ENCODE measurements at places on chromosomes 3 and 15.

- no peak for DNase-seq
Measured at GRCh38 chr15:33048255-33048654, 146.3 kb downstream of the FMN1 start.

GRCh38 chr15:78167227-78167888 lies 18.2 kb downstream of the IDH3A start:
- DNase-seq: no peak

- DNase-seq: no peak
Measured at GRCh38 chr15:48625126-48625525, 20.4 kb downstream of the FBN1 start.

- DNase-seq: no peak
Measured at GRCh38 chr3:106729481-106729880, 647.8 kb upstream of the CCDC54 start.
